Airway epithelial cell (primary cell): ENCODE measurements at places on chromosomes 5 and 9. TPM values are rescaled to one million over a fixed set of nuclear protein-coding genes. Genes with fewer than 3 reads are reported as not detected.

The DDX31 gene
- total RNA-seq, result 8.4 and 8.9 TPM in 2 replicates

The TMEM174 gene
- not detected in 2 replicates for total RNA-seq

The ANXA2R gene
- 0.28 and 0.35 TPM in 2 replicates for total RNA-seq

The MLANA gene
- not detected in 2 replicates for total RNA-seq

The ISCA1 gene
- total RNA-seq, result 17.9 and 21.4 TPM in 2 replicates

The ADGRD2 gene
- not detected in 2 replicates for total RNA-seq

The WNT8A gene
- total RNA-seq, result not detected in 2 replicates

The PTGES gene
- total RNA-seq, result 39.3 and 40.9 TPM in 2 replicates

The TLX3 gene
- total RNA-seq, result 0.07 TPM in 1 of 2 replicates, not detected in the other

The ABL1 gene
- 30.5 and 31.1 TPM in 2 replicates for total RNA-seq

The THOC3 gene
- 133 and 146 TPM in 2 replicates for total RNA-seq

The CEL gene
- total RNA-seq, result 1.5 TPM in 2 replicates

The KLHL3 gene
- total RNA-seq, result 0.79 and 1.6 TPM in 2 replicates

The SUSD1 gene
- 3.1 and 5.9 TPM in 2 replicates for total RNA-seq

The CDX1 gene
- not detected in 2 replicates for total RNA-seq

The CARD6 gene
- total RNA-seq, result 6.0 and 6.5 TPM in 2 replicates

The IRX1 gene
- total RNA-seq, result 27.7 and 31.4 TPM in 2 replicates

The PCDHA9 gene
- total RNA-seq, result not detected in 2 replicates

The PCDHGB1 gene
- 0.07 TPM in 1 of 2 replicates, not detected in the other for total RNA-seq

The IRX4 gene
- total RNA-seq, result 20.9 and 23.0 TPM in 2 replicates

The SPAAR gene
- 0.21 TPM in 1 of 2 replicates, not detected in the other for total RNA-seq

The ARL14EPL gene
- not detected in 2 replicates for total RNA-seq

The PROB1 gene
- 0.79 and 1.6 TPM in 2 replicates for total RNA-seq

The CMYA5 gene
- 0.09 and 0.56 TPM in 2 replicates for total RNA-seq

The CCDC192 gene
- not detected in 2 replicates for total RNA-seq

The ZNG1A gene
- 24.3 and 31.9 TPM in 2 replicates for total RNA-seq

The UNC5A gene
- 0.05 TPM in 1 of 2 replicates, not detected in the other for total RNA-seq

The MACIR gene
- total RNA-seq, result 8.4 and 9.2 TPM in 2 replicates

The PTGER4 gene
- 10.8 and 16.2 TPM in 2 replicates for total RNA-seq

The EDIL3 gene
- 2.0 and 2.9 TPM in 2 replicates for total RNA-seq

The ANAPC2 gene
- total RNA-seq, result 14.7 and 15.9 TPM in 2 replicates

The PTTG1 gene
- 412 and 979 TPM in 2 replicates for total RNA-seq

The LVRN gene
- 0.33 and 0.49 TPM in 2 replicates for total RNA-seq

The HAND1 gene
- not detected in 2 replicates for total RNA-seq

The CCDC183 gene
- 0.42 TPM in 1 of 2 replicates, not detected in the other for total RNA-seq

The ARAP3 gene
- total RNA-seq, result 6.9 and 11.6 TPM in 2 replicates

The RORB gene
- total RNA-seq, result not detected in 2 replicates

The IL5 gene
- not detected in 2 replicates for total RNA-seq

The FABP6 gene
- 0.56 and 0.70 TPM in 2 replicates for total RNA-seq

The PCDHB3 gene
- 0.05 TPM in 1 of 2 replicates, not detected in the other for total RNA-seq

The HACD4 gene
- 2.3 and 3.4 TPM in 2 replicates for total RNA-seq

The PRLR gene
- total RNA-seq, result 0.05 TPM in 1 of 2 replicates, not detected in the other

The SPATA6L gene
- 0.23 and 1.1 TPM in 2 replicates for total RNA-seq

The EIF4E1B gene
- total RNA-seq, result not detected in 2 replicates

The CD180 gene
- not detected in 2 replicates for total RNA-seq

The C8G gene
- total RNA-seq, result not detected in 2 replicates

The SLC4A9 gene
- total RNA-seq, result not detected in 2 replicates

The DNAH5 gene
- 0.42 and 2.2 TPM in 2 replicates for total RNA-seq

The TNFAIP8 gene
- 30.5 and 31.9 TPM in 2 replicates for total RNA-seq

The C6 gene
- not detected in 2 replicates for total RNA-seq

The ADAMTS6 gene
- 2.2 and 3.8 TPM in 2 replicates for total RNA-seq

The PKN3 gene
- total RNA-seq, result 5.8 and 6.3 TPM in 2 replicates
